Activated CD4-positive, alpha-beta memory T cell treated with anti-CD3 and anti-CD28 coated beads for 36 hours (primary cell): ENCODE measurements at places on chromosomes 11 and 22. TPM values are rescaled to one million over a fixed set of nuclear protein-coding genes. Genes with fewer than 3 reads are reported as not detected.

- DNase-seq, result no peak
Observed at GRCh38 chr11:46499821-46500220, 94.0 kb downstream of the AMBRA1 start.

GRCh38 chr11:126968915-126969314, 31.7 kb downstream of the KIRREL3 start:
- DNase-seq, result peak; percentile 16

The BTBD10 gene
- 24.3 TPM for total RNA-seq

The NNMT gene
- not detected for total RNA-seq

GRCh38 chr22:45441138-45441537, 27.6 kb downstream of the RIBC2 start:
- peak; percentile 55 for DNase-seq

DNA sequence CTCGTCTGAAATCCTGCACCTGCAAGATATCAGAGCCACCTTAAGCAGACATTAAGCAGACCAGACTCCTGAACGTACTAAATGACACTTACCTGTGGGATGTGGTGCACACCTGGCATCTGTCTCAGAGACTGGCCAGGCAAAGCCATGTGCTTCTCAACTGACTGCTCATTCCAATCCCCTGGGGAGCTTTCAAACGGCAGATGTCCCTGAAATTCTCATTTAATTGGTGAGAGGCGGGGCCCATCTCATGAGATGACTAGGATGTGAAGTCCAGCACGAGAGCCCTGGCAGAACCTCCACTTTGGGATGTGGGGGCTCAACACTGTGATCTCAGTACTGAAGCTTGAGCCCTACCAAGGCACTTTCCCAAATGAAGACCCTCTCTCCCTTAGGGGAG, 84.9 kb upstream of the HMGXB4 start:
- DNase-seq, result no peak

GRCh38 chr11:6735306-6735705, 36.5 kb downstream of the OR2AG2 start:
- DNase-seq, result no peak

The OR51B2 gene
- total RNA-seq, result not detected

DNA sequence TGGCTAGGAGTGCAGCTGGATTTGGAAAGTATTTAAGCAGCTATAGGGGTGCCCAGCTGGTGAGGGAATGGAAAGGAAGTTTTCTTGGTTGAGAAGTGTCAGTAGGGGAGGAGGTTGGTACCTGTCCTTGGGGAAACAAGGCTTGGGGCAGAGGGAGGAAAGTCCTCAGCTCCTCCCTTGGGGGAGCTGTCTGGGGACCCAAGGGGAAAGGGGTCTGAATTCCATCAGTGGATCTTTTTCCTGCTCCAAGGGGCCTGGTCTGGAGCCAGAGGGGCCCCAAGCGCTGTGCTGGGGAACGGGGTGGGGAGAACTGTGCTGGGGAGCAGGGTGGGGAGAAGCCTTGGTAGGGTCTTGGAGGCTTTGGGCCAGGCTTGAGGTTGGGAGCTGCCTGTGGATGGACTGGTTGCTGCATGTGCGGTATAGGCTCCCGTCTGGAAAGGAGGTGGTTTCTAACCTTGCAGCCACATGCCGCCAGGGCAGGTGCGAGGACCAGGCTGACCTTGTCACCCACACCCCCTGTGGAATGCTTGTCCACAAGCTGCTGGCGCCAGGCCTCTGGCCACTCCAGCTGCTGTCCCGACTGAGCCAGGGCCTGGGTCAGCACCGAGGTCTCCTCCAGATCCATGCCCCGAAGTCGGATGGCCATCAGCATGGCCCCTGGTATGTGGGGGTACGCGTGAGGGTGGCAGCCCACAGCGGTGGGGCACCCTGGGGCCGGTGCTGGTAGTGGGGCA, 963 bp downstream of the TYMP start:
- DNase-seq, result no peak

DNA sequence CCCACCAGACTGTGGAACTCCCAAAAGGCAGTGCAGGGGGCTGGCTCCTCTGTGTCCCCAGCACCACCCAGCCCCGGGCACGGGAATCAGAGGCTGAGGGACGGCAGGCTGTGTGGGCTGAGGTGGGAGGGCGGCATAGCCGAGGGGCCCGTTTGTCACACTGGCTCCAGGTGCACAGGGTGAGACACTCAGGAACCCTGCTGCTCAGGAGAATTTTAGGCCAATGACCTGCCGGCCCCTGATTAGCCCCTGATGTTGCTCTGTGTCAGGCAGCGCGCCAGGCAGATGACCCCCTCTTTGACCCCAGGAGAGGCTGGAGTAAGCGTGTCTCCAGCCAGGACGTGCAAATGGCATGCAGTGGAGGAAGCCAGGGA, 52.7 kb downstream of the RTL6 start:
- DNase-seq, result no peak

The BTBD18 gene
- total RNA-seq, result not detected

The SEC14L3 gene
- not detected for total RNA-seq

DNA sequence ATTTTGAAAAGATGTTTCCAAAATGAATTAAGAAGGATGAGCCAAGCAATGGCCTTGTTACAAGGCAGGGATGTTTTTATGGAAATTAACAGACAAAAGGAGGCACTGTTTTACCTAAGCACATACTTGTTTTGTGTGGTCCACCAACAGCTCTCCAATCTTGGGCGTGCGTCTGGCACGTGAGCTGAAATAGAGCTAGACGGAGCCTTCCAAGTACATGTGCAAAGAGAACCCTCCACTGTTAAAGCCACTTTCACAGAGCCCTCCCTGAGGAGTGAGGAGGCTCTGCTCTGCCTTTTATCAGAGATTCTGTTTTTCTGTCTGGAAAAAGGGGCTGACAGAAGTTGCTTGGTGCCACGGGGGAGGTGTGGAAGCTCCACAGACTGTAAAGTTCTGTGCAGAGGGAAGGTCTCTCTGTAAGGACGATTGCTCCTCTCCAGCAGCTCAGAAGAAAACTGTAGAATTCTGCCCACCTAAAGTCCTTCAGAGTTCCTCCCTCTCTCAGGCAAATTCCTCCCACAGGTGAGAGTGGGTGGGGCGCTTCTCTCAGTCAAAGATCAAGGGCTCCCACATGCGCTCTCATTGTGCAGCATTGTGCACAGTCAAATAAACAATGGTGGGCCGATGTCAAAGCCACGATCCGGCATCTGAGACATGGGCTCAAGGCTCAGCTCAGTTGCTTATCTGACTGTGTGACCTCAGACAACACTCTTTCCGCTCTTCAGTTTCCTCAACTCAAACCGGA, 92.6 kb upstream of the CSNK2A3 start:
- DNase-seq, result no peak

DNA sequence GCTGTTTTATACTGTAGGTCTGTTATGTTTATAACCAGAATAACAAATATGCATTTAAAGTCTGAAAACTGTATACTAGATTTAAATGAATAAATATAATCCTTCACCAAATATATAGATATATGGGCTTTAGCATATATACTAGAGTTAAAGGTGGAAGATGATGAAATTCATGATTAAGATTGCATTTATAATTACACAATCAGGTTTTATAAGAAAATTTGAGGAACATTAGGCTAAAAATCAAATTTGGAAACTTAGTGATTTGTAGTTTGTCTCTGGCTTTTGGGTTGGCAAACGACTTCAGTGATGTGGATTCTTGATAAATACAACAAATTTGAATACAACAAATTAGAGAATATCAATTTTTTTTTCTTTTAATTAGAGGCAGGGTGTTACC, 10.0 kb downstream of the BCL2L13 start:
- DNase-seq, result no peak

DNA sequence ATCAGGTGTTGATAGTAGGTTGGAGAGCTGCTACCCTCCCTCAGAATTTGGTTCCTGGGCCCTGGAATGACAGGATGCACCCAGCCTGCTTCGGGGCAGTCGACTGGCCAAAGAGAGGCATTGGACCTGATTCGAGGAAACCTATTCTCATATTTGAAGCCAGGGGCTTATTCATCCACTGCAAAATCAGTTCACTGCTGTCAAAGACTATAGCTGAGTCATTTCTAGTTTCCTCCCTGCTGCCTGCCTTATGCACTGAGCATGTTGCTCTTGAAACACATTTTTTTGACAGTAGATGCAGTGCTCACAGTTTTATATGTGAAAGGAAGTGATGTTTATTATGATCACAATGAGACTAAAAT, 565.4 kb downstream of the ETS1 start:
- DNase-seq, result peak; percentile 16

DNA sequence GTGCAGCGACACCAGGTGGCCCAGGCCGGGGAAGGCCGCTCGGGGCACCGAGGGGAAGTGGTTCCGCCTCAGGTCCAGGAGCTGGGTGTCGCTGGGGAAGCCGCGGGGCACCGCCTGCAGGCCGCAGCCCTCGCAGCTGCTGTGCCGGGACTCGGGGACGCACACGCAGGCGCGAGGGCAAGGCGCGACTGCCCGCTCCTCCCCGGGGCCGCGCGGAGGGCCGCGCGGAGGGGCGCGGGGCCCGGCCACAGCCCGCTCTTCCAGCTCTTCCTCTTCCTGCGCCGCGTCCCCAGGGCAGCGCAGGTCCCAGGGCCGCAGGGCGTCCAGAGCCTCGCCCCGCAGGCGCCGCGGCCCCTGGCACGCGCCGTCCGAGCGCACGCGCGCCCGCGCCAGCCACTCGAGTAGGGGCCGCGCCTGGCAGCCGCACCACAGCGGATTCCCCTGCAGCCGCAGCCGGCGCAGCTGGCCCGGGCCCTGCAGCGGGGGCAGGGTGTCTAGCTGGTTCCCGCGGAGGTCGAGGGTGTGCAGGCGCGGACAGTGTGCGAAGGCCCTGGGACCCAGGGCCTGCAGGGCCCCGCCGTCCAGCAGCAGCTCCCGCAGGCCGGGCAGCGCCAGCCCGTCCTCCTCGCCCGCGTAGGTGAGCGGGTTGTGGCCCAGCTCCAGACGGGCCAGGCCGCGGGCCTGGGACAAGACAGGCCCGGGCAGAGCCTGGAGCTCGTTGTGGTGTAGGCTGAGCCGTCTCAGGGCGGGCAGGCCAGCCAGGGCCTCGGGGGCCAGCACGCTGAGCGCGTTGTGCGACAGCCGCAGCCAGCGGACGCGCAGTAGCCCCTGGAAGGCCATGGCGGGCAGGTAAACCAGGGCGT, 2.8 kb downstream of the CHADL start:
- DNase-seq, result peak; percentile 89

DNA sequence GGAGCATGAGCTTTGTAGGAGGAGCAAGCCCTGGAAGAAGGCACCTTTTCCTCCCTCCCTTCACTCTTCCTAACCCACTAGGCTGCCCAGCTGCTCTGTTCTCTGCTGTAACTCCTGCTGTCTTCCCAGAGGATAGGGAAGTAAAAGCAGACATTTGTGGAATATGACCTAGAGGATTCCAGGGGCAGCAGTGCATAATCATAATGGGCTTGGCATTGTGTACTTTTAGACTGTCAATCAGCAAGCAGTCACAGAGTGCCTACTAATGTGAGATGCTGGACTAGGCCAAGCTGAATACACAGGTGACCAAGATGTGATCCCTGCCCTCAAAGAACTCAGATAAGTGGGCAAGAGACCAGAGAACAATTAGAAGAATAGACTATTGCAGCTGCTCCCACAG, 133.0 kb downstream of the NAV2 start:
- DNase-seq, result no peak

DNA sequence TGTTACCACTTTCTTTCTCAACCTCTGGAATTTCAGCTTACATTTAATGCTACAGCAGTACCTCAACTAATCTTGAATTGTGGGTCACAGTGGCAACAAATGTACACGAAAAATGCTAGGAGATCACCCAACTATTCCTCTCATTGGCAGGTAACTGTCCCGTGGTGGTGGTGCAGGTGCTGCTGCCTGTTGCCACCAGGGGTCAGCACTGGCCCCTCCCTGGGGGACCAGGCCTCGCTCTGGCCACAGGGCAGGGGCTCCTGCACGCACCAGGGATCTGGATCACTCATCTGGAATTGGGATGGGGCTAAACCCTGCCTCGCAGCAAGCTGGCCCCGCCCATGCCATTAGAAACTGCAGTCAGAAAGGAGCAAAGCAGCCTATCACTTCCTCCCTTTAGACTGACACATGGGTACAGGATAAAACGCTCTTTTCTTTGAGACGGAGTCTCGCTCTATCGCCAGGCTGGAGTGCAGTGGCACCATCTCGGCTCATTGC, 6.9 kb upstream of the POLDIP3 start:
- peak; percentile 71 for DNase-seq

The MRGPRE gene
- not detected for total RNA-seq
